ENCODE measurements at places on chromosomes 6 and 20.

GRCh38 chr6:135114355-135115145 is 59.9 kb upstream of the HBS1L start:
- no peak for DNase-seq

- no peak for DNase-seq
Measured at GRCh38 chr6:41466437-41466990, 79.7 kb upstream of the FOXP4 start.

- DNase-seq: no peak
Measured at GRCh38 chr6:73264446-73264845, 1.4 kb upstream of the KHDC1 start.

- no peak for DNase-seq
Measured at GRCh38 chr6:80860107-80860506, 753.6 kb downstream of the BCKDHB start.

DNA sequence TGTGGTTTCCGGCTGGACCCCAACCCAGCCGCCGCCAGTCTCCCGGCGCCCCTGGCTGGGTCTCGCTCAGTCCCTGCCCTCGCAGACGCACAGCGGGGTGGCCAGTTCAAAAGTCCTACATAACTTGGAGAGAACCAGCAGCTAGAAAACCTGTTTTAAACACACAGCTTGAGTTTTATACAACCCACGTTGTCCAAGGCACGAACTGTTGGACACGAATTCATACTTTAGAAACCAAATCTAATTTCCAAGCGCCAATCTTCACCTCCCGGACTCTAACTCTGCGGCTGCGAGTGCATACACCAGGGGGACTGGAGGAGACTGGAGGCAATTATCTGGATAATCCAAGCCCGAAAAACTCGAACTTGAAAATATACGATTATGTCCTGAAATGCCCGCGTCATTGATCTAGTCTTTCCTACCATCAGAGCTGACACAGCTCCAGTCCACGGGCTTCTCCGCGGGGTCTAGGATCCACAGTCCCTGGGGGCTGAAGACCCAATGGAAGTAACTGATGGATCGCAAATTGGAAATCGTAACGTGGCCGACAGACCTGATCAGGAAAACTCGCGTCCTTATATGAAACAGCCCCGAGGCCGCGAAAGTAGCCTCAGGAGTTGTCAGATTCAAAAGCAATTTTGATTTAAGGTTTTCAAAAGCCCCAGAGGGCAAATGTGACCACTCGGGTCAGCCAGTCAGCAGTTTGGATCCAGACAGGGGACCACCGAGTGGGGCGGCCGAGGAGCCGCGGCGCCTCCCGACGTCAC is 843 bp upstream of the HEY2 start:
- no peak for DNase-seq

GRCh38 chr6:74891349-74891831 is 314.5 kb downstream of the COL12A1 start:
- no peak for DNase-seq

GRCh38 chr6:33878562-33878961 is 74.8 kb upstream of the MLN start:
- no peak for DNase-seq

GRCh38 chr20:22999756-23000155 is 35.4 kb upstream of the SSTR4 start:
- no peak for DNase-seq

DNA sequence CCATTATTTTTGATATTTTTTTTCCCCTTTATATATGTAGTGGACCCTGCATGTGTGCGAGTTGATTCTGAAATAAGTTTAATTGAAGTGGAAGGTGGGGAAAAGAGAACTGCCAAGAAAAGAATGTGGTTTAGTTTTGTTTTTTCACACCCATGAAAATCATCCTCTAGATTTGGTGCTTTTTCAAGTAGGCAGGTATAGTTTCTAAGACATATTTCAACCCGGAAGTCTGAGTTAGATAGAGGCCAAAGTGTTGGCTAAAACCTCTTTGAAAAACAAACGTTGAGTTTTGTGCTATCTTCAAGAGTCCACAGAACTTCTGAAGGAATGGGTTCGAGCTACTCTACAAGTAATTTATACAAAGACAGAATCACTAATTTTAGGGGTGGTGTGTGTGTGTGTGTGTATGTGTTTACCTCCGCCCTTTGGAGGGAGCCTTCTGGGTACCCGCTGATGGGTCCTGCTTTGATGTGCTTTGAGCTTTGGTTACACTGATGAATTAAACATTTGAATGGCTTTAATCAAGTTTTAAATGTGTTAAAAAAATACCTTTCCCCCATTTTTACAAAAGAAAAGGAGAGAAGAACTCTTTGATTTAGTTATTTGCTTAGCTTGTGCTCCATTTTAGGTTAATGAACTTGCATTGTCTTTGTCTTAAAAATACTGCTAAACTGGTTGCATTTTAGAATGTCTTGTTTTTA is 2.5 kb downstream of the RREB1 start:
- DNase-seq: no peak

GRCh38 chr6:127494240-127494767 is 24.8 kb downstream of the MTCL3 start:
- DNase-seq: no peak

DNA sequence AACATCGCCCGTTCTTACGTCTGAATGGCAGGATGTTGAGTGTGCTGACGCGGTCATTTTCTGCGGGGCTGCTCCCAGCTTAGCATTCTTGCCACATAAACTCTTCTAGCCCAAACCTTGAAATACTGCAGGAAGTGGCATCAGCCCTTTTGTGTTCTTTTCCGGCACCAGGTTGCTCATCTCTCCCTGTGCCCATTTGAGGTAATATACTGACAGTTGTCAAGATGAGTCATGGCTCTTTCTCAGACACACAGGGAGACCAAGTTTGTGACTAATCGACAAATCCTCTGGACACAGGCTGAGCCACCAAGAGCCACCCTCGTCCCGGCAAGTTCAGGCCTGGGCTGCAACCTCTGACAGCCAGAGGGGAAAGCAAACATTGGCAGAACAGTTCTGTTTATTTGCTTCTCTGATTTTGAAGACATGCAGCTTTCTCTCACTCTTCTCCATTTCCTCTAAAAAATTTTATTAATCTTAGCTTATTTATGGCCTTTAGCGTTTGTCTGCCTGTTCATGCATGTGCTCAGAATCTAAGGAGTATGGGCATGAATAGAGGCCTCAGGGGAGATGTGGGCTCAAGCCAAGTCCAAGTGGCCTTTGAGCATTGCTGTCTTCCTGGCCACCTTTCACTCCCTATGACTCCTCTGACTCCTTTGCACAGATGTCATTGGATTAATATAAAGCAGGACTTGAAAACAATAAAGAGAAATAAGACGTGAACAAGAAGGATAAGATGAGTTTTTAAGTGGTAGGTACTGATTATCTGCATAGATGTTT is 328.2 kb upstream of the JAG1 start:
- no peak for DNase-seq

DNA sequence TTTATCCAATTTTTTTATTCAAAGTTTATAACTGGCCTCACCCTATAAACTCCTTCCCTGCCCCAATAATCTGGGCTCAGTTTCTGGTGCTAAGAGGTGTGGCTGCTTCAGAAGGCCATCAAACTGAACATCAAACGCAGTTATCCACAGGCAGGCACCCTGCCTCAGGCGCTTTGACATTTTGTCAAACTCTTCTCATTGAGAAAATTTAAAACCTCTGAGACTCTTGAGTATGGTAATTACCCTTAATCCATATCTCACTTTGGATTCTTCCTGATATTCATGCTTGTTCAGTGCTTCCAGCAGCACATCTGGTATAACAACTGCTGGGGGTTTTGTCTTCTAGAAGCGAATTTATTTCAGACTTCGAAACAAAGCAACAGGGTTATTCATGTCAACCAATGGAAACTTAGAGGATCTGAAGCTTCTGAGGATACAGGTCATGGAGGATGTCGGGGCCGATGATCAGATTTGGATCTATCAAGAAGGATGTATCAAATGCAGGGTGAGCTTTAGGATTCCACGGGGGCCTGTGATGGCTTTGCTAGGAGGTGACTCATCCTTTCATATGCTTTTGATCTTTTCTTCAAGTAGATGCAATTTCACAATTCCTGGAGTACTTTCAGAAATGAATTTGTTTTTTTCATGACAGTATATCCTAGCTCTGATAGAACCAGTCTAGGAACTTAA is 68.2 kb downstream of the RTN4IP1 start:
- no peak for DNase-seq

DNA sequence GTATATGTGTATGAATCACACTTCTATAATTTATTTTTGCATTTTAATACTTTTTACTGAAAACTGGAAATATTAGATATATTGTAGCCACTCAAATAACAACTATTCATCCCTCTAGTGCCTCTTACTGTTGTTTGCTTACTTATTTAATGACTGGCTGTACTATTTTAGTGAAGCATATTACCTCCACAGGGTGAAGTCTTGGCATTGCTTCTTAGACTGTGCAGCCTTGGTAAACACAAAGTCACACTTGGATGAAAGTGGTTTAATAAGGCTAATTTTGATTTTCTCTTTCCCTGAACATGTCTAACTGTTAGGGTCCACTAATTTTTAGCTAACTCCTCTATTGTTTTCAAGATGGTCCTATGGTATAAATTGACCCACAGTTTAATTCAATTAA is 1043.2 kb upstream of the ADGRB3 start:
- no peak for DNase-seq

GRCh38 chr6:33428224-33428965 is 8.5 kb downstream of the SYNGAP1 start:
- no peak for DNase-seq

DNA sequence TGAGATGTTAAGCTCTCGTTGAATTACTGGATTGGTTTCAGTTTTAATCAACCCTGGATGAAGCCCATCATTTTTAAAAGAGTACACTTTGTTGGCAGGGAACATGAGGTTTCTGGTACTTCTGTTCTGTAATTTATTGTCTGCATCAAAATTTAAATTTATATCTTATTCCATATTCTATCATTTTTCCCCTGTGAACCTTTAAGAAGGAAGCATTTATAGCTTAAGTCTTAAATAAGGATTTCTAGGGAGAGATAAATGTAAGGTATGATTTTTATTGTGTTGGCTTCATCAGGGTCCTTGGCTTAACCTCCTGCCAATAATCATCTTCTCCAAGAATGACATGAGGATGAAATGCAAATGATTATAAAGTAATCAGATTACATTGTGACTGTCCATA is 40.6 kb downstream of the MLIP start:
- no peak for DNase-seq

GRCh38 chr6:72218125-72218524 is 331.8 kb downstream of the RIMS1 start:
- no peak for DNase-seq

DNA sequence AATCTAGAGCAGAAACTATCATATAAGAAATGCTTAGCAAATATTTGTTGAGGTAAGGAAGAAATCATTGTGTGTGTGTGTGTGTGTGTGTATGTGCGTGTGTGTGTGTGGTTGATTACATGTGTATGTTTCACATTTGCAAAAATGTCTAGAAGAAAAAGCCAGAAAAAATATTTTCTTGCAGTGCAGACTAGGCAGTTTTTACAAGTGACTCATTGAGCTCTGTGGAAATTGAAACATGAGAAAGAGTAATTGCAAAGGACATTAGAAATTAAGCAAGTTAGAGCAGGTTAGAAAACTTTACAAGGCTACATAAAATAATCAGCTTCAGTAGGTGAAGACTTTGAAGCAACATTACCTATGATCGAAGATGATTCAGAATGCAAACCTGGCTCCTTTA is 669.0 kb upstream of the EYS start:
- DNase-seq: no peak

DNA sequence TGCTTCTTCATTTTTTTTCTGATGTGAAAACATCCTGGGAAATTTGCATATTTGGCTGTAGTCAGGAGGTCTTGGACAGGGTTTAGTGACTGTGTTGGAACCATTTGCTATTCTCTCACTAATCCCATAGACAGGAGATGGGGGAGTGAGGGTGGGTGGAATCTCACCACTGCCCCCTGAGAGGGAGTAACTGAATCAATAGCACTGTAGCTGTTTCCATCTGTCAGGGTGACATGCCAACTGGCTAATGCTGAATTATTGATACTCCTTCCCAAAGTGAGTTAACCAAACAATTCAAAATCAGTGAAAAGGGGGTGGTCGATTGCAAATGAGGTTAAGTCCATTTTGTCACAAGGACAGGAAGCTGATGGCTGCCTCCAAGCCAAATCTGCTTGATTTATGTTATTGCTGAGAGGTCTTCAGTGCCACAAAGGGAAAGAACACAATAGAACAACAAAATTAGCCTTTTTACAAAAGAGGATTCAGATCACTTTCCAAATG is 55.1 kb upstream of the B3GAT2 start:
- no peak for DNase-seq

DNA sequence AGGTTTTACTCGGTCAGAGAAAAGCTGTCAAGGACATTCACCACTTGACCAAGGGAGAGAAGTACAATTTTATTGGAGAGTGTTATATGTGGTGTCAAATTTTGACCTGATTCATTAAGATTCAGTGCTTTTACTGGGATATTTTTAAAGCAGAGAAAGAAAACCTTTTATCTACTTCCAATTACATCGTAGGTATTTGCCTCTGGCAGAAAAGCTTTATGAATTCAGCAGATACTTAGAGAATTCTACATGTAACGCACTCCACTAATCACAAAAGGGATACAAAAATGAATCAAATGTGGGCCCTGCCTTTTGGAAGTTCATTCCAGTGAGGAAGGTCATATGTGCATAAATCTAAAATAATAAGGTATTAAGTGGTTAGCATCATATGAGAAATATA is 133.7 kb downstream of the STXBP5 start:
- no peak for DNase-seq

GRCh38 chr6:32700391-32701040 is 34.1 kb upstream of the HLA-DQB1 start:
- no peak for DNase-seq

DNA sequence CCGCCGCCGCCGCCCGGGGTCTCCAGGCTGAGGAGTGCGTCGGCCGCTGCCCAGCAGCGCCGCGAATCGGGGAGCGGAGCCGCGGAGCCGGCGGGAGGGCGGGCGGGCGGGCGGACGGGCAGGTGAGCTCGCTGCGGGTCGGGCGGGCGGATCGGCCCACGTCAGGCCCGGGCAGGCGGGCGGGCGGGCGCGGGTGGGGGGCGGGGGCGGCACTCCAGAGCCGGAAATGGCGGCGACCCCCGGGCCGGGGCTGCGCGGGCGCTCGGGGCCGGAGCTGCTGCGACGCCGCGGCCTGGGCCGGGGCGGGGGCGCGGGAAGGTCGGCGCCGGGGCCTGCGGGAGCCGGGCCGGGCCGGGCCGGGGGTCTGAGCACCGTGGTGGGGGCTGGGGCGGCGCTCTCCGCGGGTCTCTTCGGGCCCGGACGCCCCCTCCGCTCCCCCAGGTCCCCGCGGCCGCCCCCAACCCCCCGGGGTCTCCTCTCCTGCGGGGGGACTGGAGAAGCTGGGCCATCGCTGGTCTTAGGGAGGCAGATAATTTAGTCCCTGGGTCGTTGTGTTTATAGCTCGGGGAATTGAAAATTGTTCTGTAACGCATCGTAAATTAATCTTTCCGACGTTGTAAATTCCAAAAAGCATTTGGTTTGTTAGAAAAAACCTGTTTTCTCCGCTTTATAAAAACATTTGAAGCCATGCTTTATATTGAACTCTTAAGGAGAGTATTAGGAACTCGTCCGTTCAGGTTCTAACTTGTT is 451 bp downstream of the DNAJC5 start:
- DNase-seq: no peak

DNA sequence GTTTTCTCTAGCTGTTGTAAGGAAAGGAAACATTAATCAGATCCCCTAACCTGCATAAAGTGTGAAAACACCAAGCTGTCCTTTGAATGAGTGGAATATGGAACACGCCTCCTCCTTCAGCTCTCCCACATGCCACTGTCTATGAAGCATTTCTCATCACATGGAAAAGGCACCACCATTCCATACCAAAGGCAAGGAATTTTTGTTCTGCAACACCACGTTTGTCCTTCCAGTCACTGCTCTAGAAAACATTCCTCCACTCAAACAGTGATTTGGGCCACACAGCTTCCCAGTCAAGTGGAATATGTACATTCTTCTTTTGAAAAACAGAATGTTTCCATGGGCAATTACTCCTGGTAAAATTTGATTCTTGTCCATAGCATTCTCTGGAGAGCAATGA is 120.1 kb downstream of the OPRM1 start:
- no peak for DNase-seq
